ENCODE measurements at places on chromosomes 6 and 20.

DNA sequence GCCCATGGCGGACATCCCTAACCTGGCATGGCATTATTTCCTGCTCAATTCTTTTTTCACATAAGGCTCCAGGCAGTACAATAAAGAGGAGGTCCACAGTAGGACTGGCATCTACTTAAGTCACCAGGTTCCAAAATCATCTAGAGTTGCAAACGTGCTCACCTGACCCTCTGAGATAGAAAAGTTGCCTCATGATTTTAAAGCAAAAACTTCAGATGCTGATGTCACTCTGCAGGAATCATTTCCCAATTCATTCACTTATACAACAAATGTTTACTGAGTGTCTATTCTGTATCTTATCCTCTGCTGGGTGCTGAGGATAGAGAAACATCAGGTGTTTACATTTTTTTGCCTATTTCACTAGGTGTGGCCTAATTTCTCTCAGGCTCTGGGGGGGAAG lies 2.2 kb downstream of the ADGRF4 start:
- H3K36me3 ChIP-seq: no peaks in the 10 kb centered on the region
- H3K4me1 ChIP-seq: no peaks in the 10 kb centered on the region
- DNase-seq: no peak
- H3K4me3 ChIP-seq: no peak overlapping the region

DNA sequence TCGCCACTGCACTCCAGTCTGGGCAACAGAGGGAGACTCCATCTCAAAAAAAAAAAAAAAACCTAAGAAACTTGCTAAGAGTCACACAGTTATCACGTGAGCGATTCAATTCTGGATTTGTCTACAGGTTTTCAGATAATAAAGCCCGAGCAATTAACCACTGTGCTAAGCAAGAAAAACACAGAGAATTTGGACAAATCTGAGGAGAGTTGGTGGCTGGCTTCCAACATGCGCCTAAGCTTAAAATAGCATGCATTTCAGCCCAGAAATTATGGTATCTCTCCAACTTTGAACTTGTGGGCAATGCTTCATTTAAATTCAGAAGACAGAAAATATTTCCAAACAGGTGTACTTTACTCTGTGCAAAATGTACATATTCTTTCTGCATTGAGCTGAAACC lies 232.9 kb downstream of the TSHZ2 start:
- H3K4me3 ChIP-seq: no peak overlapping the region
- no peak overlapping the region for H3K27ac ChIP-seq
- H3K4me1 ChIP-seq: no peaks in the 10 kb centered on the region
- DNase-seq: no peak

GRCh38 chr20:40110311-40110831 lies 578.7 kb downstream of the MAFB start:
- no peak overlapping the region for H3K27ac ChIP-seq
- no peak overlapping the region for H3K4me3 ChIP-seq
- DNase-seq: no peak

DNA sequence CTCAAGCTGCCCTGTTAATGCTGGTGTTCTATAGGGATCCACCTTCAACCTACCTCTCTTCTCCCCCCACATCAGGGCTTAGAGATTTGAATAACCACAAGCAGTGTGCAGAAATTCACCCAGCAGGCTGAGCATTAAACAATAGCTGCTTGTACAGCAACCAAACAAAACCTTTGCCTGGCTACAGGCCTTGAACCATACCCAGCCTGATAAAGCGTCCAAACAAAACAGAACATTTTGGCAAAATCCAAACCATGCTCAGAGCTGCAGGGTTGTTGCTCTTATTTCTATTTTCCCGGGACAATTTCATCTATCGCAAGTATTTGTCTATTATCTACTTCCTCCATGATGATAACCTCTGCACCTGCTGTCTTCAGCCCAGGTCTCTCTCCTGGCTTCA lies 142.3 kb downstream of the UNC5CL start:
- no peaks in the 10 kb centered on the region for H3K36me3 ChIP-seq
- H3K4me3 ChIP-seq: no peak overlapping the region
- peaks cover 8% of the 10 kb centered on the region for H3K4me1 ChIP-seq
- no peak overlapping the region for H3K27ac ChIP-seq
- H3K27me3 ChIP-seq: no peaks in the 10 kb centered on the region

DNA sequence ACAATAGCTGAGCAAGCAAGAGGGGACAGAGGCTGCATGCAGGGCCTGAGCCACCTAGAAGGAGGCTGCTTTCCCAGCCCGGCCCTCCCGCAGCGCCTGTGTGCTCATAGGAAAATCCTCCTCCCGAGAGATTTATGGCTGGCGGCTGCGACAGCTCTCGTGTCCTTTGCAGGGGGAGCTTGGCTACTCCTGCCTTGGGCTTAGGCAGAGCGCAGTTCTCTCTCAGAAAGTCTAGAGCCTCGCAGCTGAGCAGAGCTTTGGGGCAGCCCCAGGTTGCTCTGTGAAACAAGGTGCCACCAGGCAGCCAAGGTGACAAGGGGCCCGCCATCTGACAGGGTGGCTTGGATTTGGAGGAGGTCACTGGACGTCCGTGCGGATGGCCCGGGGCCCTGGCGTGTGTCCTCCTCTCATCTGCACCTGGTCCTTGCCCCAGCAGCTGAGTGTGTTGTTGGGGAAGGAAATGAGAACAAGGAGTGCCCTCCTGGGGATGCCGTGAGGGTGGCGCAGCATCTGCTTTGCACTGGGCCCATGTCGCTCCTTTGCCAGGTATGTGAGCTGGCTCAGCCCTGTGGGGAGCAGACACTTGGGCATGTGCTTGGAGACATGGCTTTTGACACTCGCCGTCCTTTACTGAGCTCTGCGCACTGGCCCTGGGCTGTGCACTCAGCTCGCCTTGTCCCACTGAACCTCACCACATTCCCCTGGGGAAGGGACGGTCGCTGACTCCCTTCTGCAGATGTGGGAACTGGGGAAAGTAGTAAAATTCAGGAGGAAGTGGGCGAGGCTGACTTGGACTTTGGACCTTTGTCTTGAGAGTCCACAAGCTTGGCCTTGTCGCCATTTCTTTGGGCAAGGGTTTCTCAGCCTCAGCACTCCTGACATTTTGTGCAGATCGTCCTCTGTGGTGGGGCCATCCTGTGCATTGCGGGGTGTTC lies 41.9 kb downstream of the EDN3 start:
- H3K4me3 ChIP-seq: no peak overlapping the region
- no peak for DNase-seq
- no peaks in the 10 kb centered on the region for H3K4me1 ChIP-seq
- no peaks in the 10 kb centered on the region for H3K36me3 ChIP-seq
- H3K27me3 ChIP-seq: no peaks in the 10 kb centered on the region

GRCh38 chr6:157804448-157805327 lies 18.4 kb upstream of the SNX9 start:
- H3K4me1 ChIP-seq: no peaks in the 10 kb centered on the region
- no peak for DNase-seq
- H3K4me3 ChIP-seq: no peak overlapping the region
- H3K27ac ChIP-seq: no peak overlapping the region
- no peaks in the 10 kb centered on the region for H3K27me3 ChIP-seq

- H3K36me3 ChIP-seq: no peaks in the 10 kb centered on the region
- H3K4me1 ChIP-seq: peaks cover 9% of the 10 kb centered on the region
- H3K27me3 ChIP-seq: no peaks in the 10 kb centered on the region
- DNase-seq: no peak
- no peak overlapping the region for H3K27ac ChIP-seq
These were observed 137.0 kb upstream of the TNFAIP3 start for GRCh38 chr6:137729866-137730629.

DNA sequence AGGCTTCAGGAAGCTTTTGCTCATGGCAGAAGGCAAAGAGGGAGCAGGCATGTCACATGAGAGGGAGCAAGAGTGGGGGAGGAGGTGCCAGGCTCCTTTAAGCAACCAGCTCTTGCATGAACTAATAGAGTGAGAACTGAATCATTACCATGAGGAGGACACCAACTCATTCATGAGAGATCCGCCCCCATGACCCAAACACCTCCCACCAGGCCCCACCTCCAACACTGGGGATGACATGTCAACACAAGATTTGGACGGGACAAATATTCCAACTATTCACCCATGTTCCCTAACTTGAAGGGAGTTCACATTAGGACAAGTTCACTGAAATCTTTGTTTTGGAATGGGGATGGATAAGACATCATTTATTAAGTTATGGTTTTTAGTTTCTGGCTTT lies 155.2 kb upstream of the ESR1 start:
- H3K36me3 ChIP-seq: no peaks in the 10 kb centered on the region
- H3K4me1 ChIP-seq: no peaks in the 10 kb centered on the region
- no peak overlapping the region for H3K4me3 ChIP-seq
- DNase-seq: no peak
- no peaks in the 10 kb centered on the region for H3K27me3 ChIP-seq
- no peak overlapping the region for H3K27ac ChIP-seq

GRCh38 chr6:44147256-44147655 lies 11.4 kb upstream of the CAPN11 start:
- no peak overlapping the region for H3K4me3 ChIP-seq
- H3K4me1 ChIP-seq: no peaks in the 10 kb centered on the region
- H3K27ac ChIP-seq: no peak overlapping the region
- peaks cover 5% of the 10 kb centered on the region for H3K36me3 ChIP-seq

- H3K27me3 ChIP-seq: no peaks in the 10 kb centered on the region
- H3K36me3 ChIP-seq: peaks cover 9% of the 10 kb centered on the region
- H3K27ac ChIP-seq: peak overlapping the region; percentile 76
- no peak for DNase-seq
- H3K4me3 ChIP-seq: peak overlapping the region; percentile 58
These were observed 2.7 kb downstream of the SRF start for GRCh38 chr6:43173591-43174262.

DNA sequence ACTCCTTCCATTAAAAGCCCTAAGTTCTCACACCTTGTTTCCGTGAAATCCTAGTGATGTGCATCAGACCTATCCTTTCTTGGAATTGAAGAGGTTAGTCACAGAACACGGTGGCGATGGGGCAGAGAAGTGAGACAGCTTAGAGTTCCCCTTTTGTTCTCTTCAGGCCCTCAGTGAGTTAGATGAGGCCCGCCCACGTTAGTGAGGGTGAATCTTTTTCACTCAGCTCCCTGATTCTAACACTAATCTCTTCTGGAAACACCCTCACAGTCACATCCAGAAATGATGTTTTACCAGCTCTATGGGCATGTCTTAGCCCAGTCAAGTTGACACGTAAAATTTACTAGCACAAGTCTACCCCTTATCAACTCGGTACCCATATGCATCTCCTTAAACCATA lies 172.7 kb upstream of the NOX3 start:
- H3K4me3 ChIP-seq: no peak overlapping the region
- H3K4me1 ChIP-seq: no peaks in the 10 kb centered on the region
- no peak for DNase-seq
- no peaks in the 10 kb centered on the region for H3K36me3 ChIP-seq

GRCh38 chr6:165446331-165446730 lies 136.9 kb upstream of the C6orf118 start:
- H3K27me3 ChIP-seq: no peaks in the 10 kb centered on the region
- DNase-seq: no peak
- H3K36me3 ChIP-seq: no peaks in the 10 kb centered on the region
- no peaks in the 10 kb centered on the region for H3K4me1 ChIP-seq
- H3K4me3 ChIP-seq: no peak overlapping the region

DNA sequence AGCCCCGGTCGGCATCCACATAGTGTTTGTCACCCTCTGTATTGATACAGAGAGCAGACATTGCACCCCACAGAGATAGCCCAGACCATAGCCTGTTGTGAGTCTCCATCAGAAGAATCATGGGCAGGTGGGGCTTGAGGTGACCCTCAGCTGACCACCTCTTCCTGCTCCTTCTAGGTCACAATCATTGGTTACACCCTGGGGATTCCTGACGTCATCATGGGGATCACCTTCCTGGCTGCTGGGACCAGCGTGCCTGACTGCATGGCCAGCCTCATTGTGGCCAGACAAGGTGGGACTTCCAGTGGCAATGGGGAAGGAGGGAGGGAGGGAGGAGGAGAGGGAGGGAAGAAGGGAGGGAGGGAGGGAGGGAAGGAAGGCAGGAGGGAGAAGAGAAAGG lies 61.4 kb upstream of the RIN2 start:
- no peaks in the 10 kb centered on the region for H3K27me3 ChIP-seq
- peaks cover 19% of the 10 kb centered on the region for H3K4me1 ChIP-seq
- H3K36me3 ChIP-seq: no peaks in the 10 kb centered on the region

DNA sequence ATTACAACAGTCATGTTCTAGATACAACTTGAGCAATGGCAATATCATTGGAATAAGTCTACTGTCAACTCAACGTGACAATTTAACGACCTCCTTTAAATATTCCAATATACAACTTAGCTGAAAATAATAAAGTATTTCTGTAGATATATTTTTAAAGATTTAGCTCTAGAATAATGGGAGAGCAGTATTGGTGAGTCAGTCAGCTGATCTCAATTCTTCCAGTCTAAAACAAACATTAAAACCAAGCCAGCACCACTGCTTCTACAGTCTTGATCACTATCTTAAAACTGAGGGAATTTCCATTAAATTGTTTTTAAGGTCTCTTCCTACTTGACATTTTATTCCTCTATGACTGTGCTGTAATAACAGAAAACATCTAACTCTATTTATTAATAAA lies 38.2 kb downstream of the NOL7 start:
- H3K27ac ChIP-seq: peak overlapping the region; percentile 21
- no peaks in the 10 kb centered on the region for H3K36me3 ChIP-seq
- DNase-seq: peak; percentile 89
- peaks cover 14% of the 10 kb centered on the region for H3K4me1 ChIP-seq
- H3K4me3 ChIP-seq: no peak overlapping the region

GRCh38 chr6:4973982-4974745 lies 29.7 kb downstream of the RPP40 start:
- no peak overlapping the region for H3K27ac ChIP-seq
- no peak overlapping the region for H3K4me3 ChIP-seq
- no peak for DNase-seq

GRCh38 chr20:53550280-53551187 lies 43.1 kb downstream of the ZNF217 start:
- H3K4me3 ChIP-seq: no peak overlapping the region
- H3K4me1 ChIP-seq: no peaks in the 10 kb centered on the region
- no peaks in the 10 kb centered on the region for H3K27me3 ChIP-seq
- H3K36me3 ChIP-seq: no peaks in the 10 kb centered on the region
- no peak overlapping the region for H3K27ac ChIP-seq

DNA sequence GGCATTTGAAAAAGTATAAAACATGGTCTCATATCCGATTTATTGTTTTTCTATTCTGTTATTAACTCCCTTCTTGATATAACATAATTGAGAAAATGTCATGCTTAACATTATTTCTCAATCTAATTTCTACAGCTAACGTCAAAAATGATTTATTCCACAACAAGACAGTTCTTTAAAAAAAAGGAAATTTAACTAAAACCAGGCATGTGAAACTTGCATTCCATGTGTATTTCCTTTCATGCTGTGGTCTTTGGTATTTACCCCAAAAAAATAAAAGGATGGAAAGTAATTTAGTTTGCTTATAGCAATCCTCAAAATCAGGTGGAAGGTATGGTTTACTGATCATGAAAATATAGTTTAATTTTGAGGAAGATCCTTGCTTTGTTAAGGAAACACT lies 142.8 kb downstream of the COL21A1 start:
- no peak overlapping the region for H3K4me3 ChIP-seq
- DNase-seq: no peak
- no peak overlapping the region for H3K27ac ChIP-seq
- H3K4me1 ChIP-seq: no peaks in the 10 kb centered on the region
- no peaks in the 10 kb centered on the region for H3K27me3 ChIP-seq

DNA sequence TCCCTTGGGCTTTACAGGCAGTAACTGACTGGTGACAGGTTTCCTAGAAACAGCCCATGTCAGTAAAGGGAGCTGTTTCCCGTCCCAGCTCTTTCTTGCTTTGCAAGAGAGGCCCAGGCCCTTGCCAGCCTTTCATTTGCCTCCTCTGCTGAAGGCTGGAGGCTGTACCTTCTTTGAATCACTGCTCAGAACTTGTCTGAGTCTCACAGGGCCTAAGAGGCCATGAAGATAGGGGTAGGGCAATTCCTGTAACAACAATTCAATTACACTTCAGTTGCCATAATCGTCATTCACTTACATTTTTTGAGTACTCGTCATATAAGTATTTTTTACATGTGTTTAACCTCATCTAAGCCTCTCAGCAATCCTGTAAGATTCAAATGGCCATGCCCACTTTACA lies 25.9 kb upstream of the MAFB start:
- H3K27ac ChIP-seq: no peak overlapping the region
- H3K4me1 ChIP-seq: no peaks in the 10 kb centered on the region
- no peak overlapping the region for H3K4me3 ChIP-seq
- no peaks in the 10 kb centered on the region for H3K27me3 ChIP-seq
